ENCODE measurements at places on chromosomes 2 and 18.
A peak's percentile ranks its signal among the peaks of the same experiment; 100 is the strongest.

GRCh38 chr2:35960596-35960995 is 395.0 kb upstream of the CRIM1 start:
- DNase-seq = no peak

GRCh38 chr2:39107724-39108273 is 13.1 kb downstream of the SOS1 start:
- DNase-seq = no peak

- no peak for DNase-seq
Observed at GRCh38 chr2:223618172-223619035, 16.2 kb upstream of the SCG2 start.

DNA sequence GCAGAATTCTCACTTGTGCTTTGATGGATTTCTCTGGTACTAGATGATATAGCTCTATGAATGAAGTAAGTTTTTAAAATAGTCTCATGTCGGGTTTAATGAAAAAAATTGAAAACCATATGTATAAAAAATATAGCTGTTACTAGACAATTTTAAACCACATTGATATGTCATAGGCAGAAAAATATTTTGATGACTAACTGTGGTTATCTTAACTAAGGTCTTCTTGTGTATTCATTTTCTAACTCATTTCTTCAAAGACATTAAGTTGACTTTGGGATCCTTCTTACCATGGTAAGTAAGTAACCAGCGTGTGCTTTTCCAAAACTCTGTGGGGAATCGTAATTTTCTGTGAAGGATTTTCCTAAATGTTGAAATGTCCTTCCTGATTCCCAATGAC is 160.9 kb upstream of the COL3A1 start:
- peak; percentile 64 for DNase-seq

DNA sequence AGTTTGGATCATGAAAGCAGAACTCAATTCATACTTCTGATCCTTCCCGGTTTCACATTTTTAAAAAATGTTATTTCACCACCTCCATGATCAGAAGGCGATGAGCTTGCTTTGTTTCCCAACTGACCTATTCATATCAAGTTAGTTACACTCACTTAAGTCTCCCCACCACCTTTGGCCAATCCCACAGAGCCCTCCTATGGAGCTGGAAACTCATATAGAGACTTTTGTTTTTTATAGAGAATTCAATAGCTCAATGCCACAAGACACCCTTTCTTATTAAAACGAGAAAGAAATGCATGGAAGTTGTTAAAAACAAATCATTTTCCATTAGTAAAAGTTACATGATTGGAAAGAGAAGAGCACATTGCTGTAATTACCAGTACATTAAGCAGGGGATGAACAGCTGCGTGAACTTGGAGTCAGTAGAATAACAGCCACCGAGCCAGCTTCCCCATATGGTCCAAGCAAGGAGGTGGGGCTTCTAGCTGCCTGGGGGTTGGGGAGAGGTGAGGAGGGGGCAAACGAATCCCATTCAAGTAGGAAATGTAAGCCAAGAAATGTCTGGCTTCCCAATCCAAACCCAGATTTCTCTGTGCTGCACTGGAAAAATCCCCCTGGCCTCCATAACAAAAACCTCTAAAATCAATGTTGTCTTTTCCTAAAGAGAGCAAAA is 614.5 kb downstream of the IRS1 start:
- no peak for DNase-seq

- DNase-seq = no peak
Observed at GRCh38 chr2:69191634-69192033, 178.7 kb downstream of the ANTXR1 start.

DNA sequence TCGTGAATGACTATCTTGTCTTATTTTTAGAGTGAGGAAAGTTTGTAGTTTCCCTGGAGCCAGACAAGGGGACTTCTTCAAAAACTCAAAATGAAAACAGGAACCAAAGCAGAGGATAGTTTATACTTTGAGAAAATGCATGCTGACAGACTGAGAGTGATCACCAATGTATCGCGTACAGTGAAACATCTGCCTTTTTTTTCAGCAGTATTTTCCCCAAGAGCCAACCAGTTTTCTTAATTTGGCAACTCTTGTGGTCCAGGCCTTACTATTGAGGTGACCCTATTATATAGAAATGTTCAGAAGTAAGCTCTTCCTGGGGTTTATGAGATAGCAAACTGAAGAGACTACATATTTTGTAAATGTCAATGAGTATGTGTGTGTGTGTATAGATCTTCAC is 153.7 kb upstream of the VRK2 start:
- DNase-seq = no peak

DNA sequence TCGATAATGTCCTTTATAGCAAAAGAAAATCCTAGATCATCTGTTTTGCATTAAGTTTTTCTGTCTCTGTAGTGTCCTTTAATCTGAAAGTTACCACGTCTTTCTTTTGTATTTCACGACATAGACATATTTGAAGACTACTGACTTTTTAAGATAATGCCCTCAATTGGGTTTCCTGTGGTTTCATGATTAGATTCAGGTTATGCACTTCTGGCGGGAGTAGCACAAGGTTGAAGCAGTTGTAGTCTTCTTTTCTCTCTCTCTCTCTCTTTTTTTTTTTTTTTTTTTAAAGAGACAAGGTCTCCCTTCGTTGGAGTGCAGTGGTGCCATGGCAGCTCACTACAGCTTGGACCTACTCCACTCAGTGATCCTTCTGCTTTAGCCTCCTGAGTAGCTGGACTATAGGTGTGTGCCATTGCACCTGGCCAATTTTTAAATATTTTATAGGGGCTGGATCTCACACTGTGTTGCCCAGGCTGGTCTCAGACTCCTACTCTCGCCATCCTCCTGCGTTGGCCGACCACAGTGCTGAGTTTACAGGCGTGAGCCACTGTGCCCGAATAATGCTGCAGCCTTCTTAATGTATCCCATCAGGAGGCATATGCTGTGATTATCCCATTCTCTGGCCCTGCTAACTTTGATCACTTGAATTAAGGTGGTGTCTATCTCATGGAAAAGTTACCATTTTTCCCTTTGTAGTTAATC is 3.9 kb downstream of the INPP4A start:
- no peak for DNase-seq

DNA sequence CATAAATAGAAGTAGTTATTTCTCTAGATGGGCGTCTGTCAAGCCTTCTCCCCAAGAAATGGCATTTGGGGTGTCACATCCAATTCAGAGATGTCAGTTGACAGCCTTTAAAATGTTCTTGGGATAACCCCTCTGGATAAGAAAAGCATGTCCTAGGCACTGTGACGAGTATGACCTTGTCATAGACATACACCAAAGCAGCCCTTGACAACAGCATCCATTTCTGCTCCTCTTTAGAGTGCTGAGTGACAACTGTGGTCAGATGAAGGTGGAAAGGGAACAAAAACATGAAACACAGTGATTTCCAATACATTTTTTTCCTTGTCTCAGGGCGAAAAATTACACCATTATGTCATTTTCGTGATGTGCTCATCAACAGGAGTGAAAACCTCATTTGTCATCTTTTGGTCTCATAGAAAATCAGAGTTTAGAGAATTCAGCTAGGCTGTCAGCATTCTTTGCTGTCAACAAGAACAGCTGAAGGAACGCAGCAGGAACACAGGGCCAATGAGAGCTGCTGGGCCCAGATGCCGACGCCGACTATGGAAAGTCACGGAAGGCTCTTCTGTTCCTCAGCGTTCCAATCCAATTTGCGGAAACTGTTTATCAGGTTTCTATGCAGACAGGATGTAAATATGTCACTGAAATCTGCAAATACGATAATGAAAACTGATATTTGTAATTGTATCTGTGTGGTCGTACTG is 193.2 kb downstream of the ICOS start:
- no peak for DNase-seq

- no peak for DNase-seq
Observed at GRCh38 chr2:41806286-41806685, 241.5 kb upstream of the PKDCC start.

DNA sequence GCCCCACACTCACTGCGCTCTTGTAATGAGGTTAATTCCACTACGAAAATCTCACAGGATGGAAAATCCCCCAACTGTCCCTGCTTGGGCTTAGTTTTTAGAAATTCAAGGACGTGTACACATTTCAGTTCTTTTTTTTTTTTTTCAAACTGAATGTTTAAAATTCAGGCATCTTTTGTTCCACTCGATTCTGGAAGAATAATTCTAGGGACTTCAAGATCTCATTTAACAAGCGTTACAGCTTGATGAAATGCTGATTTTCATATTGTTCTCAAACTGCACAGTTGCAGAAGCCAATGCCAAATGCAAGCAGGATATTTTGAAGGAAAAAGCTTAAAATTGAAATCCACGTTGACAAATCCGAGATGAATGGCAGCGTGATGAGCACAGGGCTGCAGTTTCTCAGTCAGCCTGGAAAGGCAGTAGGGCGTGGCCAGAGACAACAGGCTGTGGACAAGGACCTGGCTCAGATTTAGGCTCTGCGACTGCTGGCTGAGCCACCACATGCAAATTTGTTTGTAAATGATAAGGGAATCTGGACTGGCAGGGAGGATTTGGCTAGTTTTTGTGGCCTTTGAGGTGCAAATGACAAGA is 128.1 kb upstream of the MYCN start:
- DNase-seq = no peak

DNA sequence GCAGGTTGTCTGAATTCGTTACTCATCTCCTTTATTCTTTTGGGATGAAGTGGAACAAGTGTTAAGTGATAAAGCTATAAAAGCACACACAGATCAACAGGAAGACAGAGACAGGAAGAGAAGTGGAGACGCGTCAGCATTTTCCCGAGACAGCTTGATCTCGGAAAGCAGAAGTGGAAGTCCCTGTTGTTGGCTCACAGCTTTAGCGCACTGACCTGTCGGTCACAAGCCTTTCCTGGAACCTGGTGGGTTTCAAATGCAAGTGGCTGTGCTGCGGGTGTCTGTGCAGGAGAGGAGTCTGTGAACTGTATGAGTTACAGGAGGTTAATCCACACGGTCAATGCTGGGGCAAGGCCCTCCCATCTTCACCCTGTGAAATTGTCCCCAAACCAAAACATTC is 116.6 kb upstream of the PELI1 start:
- no peak for DNase-seq

- DNase-seq = no peak
Observed at GRCh38 chr2:43228321-43228751, 1.9 kb upstream of the ZFP36L2 start.

GRCh38 chr18:23504720-23505119 is 1.4 kb downstream of the RMC1 start:
- DNase-seq = no peak

DNA sequence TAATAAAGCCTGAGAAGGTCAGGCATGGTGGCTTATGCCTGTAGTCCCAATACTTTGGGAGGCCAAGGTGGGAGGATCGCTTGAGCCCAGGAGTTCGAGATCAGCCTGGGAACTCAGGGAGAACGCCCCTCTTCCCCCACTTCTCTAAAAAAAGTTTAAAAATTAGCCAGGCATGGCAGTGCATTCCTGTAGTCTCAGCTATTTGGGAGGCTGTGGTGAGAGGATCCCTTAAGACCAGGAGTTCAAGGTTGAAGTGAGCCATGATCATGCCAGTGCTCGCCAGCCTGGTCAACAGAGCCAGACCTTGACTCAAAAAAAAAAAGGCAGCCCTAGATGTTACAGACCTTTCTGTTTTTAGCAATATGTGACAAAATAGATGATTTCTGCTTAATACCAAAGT is 83.4 kb downstream of the AP1S3 start:
- no peak for DNase-seq

- no peak for DNase-seq
Observed at GRCh38 chr18:12639990-12640880, 17.7 kb downstream of the SPIRE1 start.
